Uterus (tissue), 4 donors: ENCODE measurements at places on chromosomes 16 and 17. TPM values are rescaled to one million over a fixed set of nuclear protein-coding genes. Genes with fewer than 3 reads are reported as not detected.

DNA sequence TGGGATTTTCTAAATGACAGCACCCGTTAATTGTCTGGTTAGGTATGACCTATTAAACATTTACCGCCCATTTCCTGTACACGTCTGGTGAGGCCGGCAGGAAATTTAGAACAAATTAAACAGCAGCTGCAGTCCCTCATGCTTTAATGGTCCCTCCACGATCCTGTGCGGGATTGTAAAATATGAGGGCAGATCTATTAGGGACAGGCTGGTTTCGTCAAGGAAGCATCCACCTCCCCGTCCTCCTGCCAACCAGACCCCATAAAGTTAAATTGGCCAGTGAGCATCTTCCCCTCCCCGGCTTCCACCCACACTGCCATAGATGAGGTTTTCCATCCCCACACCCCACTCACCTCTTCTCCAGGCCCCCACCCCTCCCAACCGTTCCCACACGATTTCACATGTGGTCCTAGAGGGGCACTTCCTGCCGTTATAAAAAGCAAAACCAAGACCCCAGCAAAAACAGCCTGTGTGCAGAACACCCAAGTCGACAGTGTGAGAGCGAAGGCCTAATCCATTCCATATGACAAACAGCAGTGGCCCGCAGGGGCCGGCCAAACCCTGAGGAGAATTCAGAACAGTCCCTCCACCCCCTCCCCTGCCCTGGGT lies 331.9 kb downstream of the FOXL1 start:
- H3K27me3 ChIP-seq, result no peaks in the 10 kb centered on the region
- no peak overlapping the region for H3K27ac ChIP-seq
- no peaks in the 10 kb centered on the region for H3K36me3 ChIP-seq
- peaks cover 5% of the 10 kb centered on the region for H3K4me1 ChIP-seq
- H3K4me3 ChIP-seq, result no peak overlapping the region
- DNase-seq, result no peak

GRCh38 chr17:63001689-63002394 lies 35.8 kb downstream of the TANC2 start:
- H3K27ac ChIP-seq, result no peak overlapping the region
- no peaks in the 10 kb centered on the region for H3K27me3 ChIP-seq
- H3K36me3 ChIP-seq, result no peaks in the 10 kb centered on the region
- H3K4me1 ChIP-seq, result no peaks in the 10 kb centered on the region
- H3K4me3 ChIP-seq, result no peak overlapping the region

GRCh38 chr17:80259457-80260068 lies 1.1 kb upstream of the RNF213 start:
- no peaks in the 10 kb centered on the region for H3K36me3 ChIP-seq
- peak overlapping the region; percentile 29 for H3K4me3 ChIP-seq
- no peaks in the 10 kb centered on the region for H3K27me3 ChIP-seq
- H3K27ac ChIP-seq, result peak overlapping the region; percentile 84

DNA sequence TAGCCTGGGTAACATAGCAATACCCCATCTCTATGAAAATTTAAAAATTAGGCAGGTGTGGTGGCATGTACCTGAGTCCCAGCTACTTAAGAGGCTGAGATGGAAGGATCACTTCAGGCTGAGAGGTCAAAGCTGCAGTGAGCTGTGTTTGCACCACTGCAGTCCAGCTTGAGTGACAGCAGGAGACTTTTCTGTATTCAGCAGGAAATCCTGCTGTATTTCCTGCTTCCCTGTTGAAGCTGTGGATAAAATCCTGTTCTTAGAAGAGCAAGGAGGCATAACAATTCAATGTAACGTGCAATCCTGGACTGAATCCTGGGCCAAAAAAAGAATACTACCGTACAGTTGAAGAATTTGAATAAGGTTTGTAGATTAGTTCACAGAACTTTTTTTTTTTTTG lies 62.2 kb downstream of the FBXL20 start:
- no peaks in the 10 kb centered on the region for H3K4me1 ChIP-seq
- H3K36me3 ChIP-seq, result no peaks in the 10 kb centered on the region
- H3K27ac ChIP-seq, result no peak overlapping the region

DNA sequence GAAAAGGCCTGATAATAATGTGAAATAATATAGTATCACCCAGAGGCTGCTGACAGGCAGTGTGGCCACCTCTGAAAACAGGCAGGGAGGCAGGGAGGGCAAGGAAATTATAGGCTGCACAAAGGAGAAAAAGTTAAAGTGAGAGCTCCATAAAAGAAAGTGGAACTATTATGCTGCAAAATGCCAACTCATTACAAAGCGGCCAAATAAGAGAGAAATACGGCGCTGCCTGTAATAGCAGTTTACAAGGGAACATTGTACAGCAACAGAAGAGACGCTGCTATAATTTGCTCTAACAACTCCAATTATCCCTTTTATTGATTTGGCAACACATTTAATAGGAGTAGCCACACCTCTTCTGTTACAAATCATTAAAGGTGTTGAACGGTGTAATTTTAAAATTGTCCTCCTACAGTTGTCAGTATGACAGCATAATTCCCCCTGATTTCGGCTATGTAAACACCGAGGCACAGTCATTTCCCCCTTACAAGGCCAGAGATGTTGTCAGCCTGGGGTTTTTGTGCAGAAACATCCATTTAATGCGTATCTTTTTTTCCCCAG lies 120.3 kb downstream of the MRM1 start:
- no peaks in the 10 kb centered on the region for H3K27me3 ChIP-seq
- no peaks in the 10 kb centered on the region for H3K36me3 ChIP-seq
- peak overlapping the region; percentile 19 for H3K4me3 ChIP-seq
- DNase-seq, result no peak
- H3K4me1 ChIP-seq, result no peaks in the 10 kb centered on the region

DNA sequence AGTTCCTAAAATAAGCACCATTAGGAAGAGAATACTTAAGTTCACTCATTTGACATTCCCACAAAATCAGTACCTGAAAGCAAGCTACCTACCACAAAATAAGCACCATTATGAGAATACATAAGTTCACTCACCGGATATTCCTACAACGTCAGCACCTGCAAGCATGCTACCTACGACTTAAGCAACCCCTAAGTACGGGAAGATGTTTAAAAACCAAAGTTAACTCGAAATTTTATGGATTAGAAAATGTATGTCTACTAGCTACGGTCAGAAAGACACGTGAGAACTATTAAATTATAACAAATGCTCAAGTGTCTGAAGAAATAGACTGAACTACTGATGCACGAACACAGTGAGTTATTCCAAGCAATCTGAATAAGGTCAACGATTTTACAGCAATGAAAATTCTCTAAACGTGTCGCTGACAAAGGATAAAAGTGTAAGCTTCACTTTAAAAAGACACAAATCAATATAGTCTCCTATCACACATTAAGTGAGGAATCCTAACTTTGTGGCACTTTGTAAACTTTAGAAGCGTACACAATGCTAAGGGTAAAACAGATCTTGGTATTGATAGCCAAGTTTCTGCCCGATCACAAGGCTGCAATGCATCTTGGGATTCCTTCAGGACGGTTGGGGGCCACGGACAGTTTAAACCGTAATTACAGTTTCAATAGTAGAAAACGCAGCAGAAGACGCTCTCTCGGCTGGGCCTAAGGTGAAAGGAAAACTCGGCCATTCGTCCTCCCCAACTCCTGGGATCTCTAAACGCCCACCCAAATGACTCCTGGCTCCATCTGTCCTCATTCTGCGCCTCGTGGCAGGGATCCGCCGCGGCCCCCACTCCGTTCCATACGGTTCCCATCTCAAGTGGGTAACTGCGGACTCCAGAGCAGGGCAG lies 1.3 kb downstream of the GSPT1 start:
- peak overlapping the region; percentile 70 for H3K4me3 ChIP-seq
- DNase-seq, result no peak
- peaks cover 10% of the 10 kb centered on the region for H3K4me1 ChIP-seq

GRCh38 chr16:30609926-30610839 lies at the start of gene ZNF689:
ZNF689 (minus strand) TSS chr16:30610389; CDS start chr16:30610041, 348 bp downstream.
- H3K4me3 ChIP-seq, result peak within 1 kb of the TSS; percentile 86
- H3K27me3 ChIP-seq, result no peaks in the 10 kb centered on the region
- no peaks in the 10 kb centered on the region for H3K36me3 ChIP-seq
- peak within 1 kb of the TSS; percentile 86 for H3K27ac ChIP-seq
- peak; percentile 95 for DNase-seq

GRCh38 chr16:13130586-13130985 lies 229.2 kb downstream of the SHISA9 start:
- DNase-seq, result no peak
- no peaks in the 10 kb centered on the region for H3K4me1 ChIP-seq
- H3K4me3 ChIP-seq, result no peak overlapping the region
- no peaks in the 10 kb centered on the region for H3K36me3 ChIP-seq

DNA sequence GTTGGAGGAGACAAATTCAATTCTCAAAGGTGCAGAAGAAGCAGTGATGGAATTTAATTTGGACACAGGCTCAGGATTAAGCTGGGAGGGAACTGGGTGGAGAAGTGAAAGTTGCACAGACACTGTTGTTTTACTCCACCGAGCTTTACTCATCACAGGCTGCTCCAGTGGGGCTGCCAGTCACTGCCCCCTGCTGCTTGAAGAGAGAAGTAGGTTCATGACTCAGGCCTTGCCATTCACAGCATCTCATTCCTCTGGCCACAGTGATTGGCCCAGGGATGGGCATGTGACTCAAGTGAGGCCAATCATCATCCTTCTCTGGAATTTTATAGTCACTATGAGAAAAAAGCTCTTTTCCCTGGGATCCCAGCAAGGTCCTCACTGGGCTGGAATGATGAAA lies 11.8 kb downstream of the GNAO1 start:
- no peaks in the 10 kb centered on the region for H3K27me3 ChIP-seq
- DNase-seq, result no peak
- no peaks in the 10 kb centered on the region for H3K36me3 ChIP-seq
- no peak overlapping the region for H3K4me3 ChIP-seq
- no peaks in the 10 kb centered on the region for H3K4me1 ChIP-seq

- H3K36me3 ChIP-seq, result no peaks in the 10 kb centered on the region
- H3K27ac ChIP-seq, result no peak overlapping the region
- no peaks in the 10 kb centered on the region for H3K27me3 ChIP-seq
- no peak for DNase-seq
Observed at GRCh38 chr16:80741724-80742123, 62.7 kb downstream of the CDYL2 start.

DNA sequence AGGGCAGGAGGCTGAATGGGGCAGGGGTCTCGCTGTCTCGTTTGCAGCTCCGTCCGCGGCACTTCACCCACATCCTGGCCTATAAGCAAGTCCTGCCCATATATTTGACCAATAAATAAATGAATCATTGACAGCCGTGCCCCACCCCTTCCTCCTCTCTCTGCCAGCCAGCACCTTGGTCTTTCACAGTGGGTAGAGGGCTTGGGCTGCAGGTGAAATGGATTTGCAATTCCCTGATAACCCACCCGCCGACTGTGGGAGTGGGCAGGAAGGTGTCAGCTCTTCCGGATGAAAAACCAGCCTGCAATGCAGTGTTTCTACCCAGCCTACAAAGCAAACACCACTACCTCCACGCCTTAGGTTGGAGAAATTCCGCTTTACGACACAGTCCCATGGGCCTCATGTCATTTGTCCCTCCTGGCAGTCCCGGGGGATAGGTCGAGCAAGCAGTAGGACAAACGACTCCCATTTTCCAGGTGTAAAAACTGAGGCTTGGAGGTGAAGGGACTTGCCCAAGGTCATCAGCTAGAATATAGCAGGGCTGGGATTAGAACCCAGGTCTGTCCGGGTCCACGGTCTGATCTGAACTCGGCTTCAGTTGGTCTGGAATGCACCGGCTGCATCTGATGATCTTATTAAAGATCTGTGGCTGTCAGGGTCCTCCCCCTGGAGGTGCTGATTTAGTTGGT lies 79.0 kb downstream of the ABCC1 start:
- H3K27me3 ChIP-seq, result no peaks in the 10 kb centered on the region
- no peaks in the 10 kb centered on the region for H3K36me3 ChIP-seq
- H3K27ac ChIP-seq, result peak overlapping the region; percentile 11
- no peak for DNase-seq
- H3K4me3 ChIP-seq, result no peak overlapping the region
- H3K4me1 ChIP-seq, result no peaks in the 10 kb centered on the region

- no peaks in the 10 kb centered on the region for H3K4me1 ChIP-seq
- no peak overlapping the region for H3K4me3 ChIP-seq
- H3K27ac ChIP-seq, result no peak overlapping the region
- no peaks in the 10 kb centered on the region for H3K36me3 ChIP-seq
- DNase-seq, result peak; percentile 25
Observed at GRCh38 chr17:6098823-6099180, 28.6 kb downstream of the WSCD1 start.

DNA sequence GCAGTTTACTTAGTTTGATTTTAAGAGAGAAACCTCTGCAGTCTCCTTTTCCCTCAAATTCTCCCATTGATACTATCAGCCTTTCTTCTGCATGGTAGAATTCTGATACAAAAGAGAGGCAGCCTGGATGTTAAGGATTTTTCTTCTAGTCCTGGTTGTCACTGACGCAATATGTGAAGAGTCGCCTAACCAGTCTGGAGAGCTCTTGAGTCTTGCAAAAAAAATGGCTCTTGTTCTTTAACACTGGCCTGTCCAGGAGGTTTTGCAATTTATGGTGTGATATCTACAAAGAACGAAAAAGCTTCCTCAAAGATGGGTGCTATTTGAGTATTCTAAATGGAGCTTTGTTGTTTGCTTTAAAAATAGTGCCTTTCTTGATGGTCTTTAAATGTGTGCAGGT lies 28.9 kb downstream of the COX10 start:
- no peak overlapping the region for H3K27ac ChIP-seq
- H3K36me3 ChIP-seq, result no peaks in the 10 kb centered on the region
- no peaks in the 10 kb centered on the region for H3K4me1 ChIP-seq
- no peak overlapping the region for H3K4me3 ChIP-seq
- DNase-seq, result no peak
- no peaks in the 10 kb centered on the region for H3K27me3 ChIP-seq

The PPY gene
- total RNA-seq, result not detected

The C16orf89 gene
- total RNA-seq, result 1.1 TPM

The GHDC gene
- total RNA-seq, result 26.7 TPM

The C1QTNF8 gene
- not detected for total RNA-seq
